Activated gamma-delta T cell (primary cell): ENCODE measurements at places on chromosomes 6 and 20.

DNA sequence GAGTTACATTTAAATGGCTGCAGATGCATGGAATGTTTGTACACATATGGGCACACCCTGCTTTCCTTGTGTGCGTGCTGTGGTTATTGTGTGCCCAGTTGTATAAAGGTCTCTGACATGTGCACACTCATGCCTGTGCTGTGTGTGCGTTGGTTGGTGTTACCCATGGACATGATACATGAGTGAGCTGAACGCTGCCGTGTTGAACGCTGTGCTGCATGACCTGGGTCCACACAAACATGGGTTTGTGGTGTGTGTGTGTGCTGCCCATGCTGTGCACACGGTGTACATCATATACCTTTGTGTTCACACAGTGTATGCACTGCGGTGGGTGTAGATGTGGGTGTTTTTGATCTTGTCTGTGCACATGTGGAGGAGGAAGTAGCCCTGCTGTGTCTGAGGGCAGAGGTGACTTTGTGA, 54.4 kb downstream of the TOX2 start:
- DNase-seq = no peak

GRCh38 chr20:63032861-63033793, 26.4 kb upstream of the BHLHE23 start:
- DNase-seq = no peak

DNA sequence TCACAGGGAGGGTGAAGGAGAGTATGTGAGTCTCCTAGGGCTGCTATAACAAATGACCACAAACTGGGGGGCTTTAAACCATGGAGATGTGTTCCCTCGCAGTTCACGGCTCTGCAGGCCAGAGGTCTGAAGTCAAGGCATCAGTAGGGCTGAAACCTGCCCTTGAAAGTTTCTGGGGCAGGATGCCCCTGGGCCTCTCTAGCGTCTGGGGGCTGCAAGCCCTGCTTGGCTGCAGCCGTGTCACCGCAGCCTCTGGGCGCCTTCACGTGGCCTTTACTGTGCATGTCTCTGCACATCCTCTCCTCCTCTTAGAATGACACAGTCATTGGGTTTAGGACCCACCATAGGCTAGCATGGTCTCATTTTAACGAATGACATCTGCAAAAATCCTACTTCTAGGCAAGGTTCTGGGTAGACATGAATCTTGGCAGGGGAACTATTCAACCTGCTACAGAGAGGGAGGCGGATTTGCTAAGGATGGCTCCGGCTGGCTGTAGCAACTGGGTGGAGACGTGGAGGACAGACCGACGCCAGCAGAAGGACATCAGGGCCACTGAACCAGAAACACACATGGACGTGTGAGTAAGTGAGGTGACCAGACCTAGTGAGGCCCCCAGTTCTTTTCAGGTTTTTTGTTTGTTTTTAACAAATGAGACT, 58.6 kb downstream of the PHACTR3 start:
- no peak for DNase-seq

- DNase-seq = no peak
Measured at GRCh38 chr6:29527126-29527525, 32.4 kb downstream of the UBD start.

DNA sequence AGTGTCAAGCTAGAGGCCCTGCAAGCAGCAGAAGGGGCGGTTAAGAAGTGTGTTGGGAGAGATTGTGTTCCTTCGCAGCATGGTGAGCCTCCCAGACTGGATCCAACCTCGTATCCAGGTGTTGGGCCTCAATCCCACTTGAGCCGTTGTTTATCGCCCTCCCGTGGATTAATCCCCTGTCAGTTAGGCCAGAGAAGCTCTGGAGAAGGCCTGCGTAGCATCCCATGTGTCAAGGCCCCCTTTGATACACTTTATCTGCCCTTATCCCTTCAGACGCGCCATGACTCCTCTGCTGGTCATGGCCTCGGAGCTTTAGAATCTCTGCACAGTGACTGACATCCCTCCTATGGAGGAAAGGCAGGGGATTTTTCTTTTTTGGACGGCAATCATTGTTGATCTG, 181.0 kb downstream of the ZFP64 start:
- DNase-seq = no peak

DNA sequence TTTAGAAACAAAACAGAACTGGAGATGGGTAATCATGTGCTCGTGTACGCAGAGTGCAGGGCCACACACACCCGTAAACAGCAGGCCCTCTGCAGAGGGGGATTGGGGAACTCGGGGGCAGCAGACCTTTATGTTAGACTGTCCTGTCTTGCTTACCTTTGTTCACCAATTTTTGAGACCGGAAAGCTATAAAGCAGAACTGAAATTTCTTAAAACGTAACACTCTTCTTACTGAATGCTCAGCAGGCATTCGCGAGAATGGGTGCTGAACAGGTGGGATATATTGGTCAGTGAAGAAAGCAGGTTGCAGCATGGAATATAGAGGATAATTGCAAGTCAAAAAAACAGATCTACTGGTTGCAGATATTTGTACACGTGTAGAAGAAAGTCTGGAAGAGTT, 211.1 kb downstream of the BMP7 start:
- DNase-seq = no peak

- no peak for DNase-seq
Measured at GRCh38 chr6:138372711-138373463, 4.8 kb upstream of the SMIM28 start.

DNA sequence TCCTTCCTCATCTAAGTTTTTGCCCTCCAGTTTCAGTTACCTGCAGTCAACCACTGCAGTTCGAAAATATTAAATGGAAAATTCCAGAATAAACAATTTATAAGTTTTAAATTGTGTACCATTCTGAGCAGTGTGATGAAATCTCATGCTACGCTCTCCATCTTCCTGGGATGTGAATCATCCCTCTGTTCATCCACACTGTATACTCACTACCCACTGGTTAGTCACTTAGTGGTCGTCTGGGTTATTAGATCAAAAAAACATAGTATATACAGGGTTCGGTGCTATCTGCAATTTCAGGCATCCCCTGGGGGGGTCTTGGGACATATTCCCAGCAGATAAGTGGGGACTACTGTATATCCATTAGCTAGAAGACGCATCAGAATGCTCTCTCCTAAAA, 151.9 kb upstream of the SLC22A16 start:
- DNase-seq = no peak

DNA sequence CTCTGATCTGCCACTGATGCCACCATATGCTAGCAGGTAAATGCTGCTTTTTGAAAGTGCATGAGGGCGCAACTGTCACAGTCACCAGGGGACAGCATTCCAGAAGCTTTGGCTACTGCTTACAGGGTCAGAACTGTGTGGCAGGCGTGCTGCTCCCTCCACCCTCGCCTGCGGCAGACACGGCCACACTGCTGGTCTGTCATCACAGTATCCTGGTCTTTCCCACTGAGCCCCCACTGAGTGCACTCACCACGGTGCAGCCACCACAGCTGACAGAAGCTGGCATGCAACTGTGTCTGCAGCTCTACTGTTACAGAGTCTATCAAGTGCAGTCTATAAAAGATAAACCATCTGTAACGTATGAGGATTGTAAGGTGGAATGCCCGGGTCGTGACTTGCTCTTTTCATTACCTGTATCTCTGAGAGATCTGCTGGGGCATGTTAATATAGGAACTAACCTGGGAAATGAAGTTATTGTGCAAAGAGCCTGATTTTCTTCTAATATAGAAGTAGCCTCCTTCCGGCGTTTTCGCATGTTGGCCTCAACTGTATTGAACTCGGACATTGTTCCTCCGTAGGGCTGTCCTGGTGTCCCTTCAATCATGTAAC, 24.5 kb downstream of the GCLC start:
- DNase-seq = no peak

DNA sequence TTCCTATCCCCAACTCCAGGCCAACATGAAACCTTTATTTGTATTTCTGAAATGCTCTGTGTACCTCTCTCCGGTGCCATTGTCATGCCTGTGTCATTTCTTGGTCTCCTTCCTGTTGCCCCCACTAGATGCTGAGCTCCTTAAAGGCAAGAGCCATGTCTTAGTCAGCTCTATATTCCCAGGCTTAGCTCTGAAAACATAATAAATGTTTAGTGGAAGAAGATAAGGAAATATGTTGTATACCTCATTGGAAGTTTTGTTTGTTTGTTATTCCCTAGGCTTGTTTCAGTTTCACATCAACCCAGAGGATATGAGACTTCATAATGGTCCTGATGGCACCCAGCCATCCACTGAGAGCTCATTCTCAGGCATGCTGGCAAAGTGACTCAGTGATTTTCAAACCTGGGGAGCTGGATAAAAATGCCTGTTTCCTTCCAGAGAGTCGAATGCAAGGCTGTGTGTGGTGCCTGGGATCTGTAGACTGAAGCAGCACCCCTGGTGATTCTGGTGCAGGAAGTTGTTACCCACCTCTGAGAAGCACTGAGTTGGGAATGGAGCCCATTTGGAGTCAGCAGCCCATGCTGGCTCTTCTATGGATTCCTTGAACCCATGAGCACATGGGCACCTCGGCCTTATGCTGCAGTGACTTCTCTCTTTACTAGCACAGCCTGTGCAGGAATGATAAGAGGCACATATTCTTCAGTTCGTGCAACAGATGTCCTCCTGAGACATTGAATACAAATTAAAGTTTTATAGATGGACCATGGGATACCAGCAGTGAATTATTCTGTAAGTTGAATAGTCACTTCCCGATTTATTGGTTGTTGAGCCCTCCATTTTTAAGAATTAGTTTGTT, 205.2 kb downstream of the FARS2 start:
- DNase-seq = no peak

DNA sequence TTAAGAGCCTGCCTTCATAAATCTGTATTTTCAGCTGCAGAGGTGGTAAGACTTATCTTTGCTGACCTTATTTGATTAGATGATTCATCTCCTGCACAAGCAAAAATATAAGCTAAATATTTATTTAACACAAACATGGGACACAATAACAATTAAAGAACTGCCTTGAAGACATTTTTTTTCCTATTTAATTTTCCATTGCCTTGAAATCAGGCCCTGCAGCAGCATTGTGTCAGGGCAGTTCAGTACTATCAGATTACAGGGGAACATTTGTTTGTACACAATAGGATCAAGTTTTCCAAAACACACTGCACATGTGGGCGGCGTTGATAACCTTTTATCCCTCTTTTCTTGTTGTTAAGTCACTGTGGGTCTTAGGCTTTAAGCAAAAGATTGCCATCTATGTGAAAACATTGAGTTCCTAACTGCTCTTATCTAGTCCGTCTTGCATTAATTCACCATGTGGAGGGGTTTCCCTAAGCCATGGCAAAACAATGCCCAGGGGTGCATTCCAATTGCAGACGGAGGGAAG, 7.4 kb downstream of the ADGRF5 start:
- no peak for DNase-seq

DNA sequence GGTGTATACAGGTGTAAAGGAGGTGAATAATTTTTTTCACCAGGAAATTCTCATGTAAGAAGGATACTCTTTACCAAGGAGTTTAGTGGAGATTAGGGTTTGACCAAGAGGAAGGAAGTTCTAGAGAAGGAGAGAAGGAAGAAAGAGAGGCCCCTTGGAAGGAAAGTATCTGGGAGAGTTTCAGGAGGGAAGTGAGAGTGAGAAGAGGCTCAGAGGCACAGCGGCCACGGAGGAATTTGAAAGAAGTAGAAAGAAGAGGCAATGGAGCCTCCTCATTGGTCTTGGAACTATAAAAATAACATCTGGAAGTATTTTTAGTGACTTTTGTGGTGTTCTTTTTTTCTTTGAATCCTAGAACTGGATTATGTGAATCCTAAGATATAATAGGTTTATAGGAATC, 50.8 kb upstream of the MCUR1 start:
- no peak for DNase-seq

- no peak for DNase-seq
Measured at GRCh38 chr6:165931675-165932074, 236.0 kb downstream of the TBXT start.

GRCh38 chr6:123640567-123641187, 3.9 kb upstream of the TRDN start:
- DNase-seq = no peak

- no peak for DNase-seq
Measured at GRCh38 chr6:28553986-28554881, 28.6 kb downstream of the GPX5 start.

GRCh38 chr6:143279385-143279784, 171.1 kb downstream of the ADAT2 start:
- DNase-seq = no peak

DNA sequence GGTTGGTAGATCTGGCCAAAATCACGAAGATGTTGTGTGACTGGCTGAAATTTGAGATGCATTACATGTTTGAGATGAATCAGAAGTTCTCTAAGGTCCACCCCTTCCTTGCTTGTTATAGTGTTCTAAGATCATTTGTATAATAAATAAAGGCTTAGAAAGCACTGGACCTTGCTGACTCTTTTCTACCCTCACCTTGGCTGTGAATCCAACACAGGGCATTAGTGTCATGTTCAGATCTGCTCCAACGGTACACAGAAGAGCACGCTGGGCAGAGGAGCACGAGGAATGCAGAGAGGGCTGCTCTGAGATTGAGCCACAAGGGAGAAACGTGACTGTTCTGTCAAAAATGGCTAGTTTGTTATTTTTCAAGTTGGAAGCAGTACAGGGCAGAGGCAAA, 169.5 kb upstream of the HDAC2 start:
- DNase-seq = no peak

GRCh38 chr6:39790772-39791171, 1.4 kb upstream of the DAAM2 start:
- DNase-seq = no peak

GRCh38 chr20:38853759-38854158, 48.3 kb downstream of the PPP1R16B start:
- no peak for DNase-seq

DNA sequence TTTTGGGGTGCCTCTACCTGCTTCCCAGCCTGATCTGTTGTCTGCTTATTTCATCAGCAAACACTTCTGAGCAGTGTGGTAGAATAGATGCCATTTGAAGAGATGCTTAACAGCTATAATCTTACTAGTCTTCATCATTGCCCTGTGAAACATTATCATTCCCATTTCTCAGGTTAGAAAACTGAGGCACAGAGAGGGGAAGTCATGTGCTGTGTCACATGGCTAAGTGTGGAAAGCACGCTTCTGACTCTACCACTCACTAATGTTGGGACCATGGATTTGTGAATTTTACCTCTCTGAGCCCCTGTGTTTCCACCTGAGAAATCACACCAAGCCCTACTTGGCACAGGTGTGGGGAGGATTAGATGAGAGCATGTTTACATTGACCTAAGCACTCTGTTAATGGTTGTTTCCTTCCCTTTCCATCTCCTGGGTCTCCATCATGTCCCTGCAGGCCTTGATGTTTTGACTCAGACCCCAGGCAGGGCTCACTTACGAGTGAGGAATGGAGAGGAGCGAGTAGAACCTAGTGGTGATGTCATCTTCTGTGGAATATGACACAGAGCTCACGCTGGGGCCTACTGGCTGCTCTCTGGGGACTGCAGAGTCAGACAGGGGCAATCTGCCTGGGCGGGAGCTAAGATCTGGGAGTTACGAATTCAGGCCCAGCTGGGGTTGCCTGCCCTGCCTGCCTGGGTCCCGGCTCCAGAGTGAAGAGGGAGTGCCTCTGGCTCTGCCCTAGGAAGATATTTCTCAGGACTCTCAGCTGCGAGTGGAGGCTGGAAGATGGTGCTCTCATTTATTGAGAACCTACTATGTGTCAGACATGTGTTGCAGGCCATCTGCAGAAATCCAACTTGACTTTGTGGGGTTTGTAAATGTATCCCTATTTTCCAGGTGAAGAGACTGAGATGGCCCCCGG, 64.3 kb downstream of the CDH22 start:
- DNase-seq = no peak

GRCh38 chr6:63716169-63716568, 80.6 kb downstream of the PHF3 start:
- DNase-seq = no peak
